ENCODE measurements at places on chromosomes 6 and 20.

- no peak for DNase-seq
Observed at GRCh38 chr6:79173378-79173777, 61.1 kb downstream of the HMGN3 start.

DNA sequence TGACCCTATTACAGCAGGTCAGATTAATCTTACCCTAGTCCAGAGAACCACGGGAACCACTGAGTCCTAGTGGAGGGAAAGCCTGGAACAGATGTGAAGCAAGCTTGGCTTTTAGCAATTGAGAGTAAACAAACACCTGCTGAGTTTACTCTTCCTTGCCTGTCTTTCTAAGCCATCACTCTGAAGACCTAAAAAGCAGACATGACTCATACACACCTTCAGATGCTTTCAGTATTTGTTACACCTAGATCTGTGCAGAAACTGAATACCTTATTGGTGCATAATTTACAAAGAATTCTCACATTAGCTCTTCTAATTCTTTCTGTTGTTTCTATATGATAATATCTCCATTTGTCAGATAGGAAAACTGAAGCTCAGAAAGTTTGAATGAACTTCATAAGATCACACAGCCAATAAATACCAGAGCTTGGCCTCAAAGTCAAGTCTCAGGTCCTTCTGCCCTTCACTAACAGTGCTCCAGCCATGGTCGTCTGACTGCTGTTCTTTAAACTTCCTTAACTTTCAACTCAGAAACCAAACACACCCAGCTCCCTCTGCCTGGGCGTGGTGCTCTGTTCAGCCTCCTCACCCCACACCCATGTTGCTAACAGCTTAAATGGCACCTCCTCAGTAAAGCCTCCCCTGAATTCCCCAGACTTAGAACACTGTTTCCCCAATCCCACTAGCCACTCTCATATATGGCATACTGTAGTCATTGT is 8.6 kb upstream of the GABBR1 start:
- no peak for DNase-seq

- DNase-seq, result no peak
Observed at GRCh38 chr6:132061381-132061780, 110.2 kb upstream of the CCN2 start.

DNA sequence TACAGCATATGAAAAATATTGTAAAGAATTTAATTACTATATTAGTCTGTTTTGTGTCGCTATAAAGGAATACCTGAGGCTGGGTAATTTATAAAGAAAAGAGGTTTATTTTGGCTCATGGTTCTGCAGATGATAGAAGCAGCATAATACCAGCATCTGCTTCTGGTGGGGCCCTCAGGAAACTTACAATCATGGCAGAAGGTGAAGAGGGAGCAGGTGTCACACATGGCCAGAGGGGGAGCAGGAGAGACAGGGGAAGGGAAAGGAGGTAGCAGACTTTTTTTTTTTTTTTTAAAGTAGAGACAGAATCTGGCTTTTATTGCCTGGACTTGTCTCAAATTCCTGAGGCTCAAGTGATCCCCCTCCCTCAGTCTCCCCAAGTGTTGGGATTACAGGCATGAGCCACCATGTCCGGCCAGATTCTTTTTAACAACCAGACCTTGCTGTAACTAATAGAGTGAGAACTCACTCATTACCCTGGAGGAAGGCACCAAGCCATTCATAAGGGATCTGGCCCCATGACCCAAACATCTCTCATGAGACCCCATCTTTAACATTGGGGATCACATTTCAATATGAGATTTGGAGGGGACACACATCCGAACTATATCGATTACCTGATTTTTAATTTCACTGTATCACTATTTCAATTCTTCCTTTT is 64.6 kb downstream of the MAN1A1 start:
- peak; percentile 10 for DNase-seq

DNA sequence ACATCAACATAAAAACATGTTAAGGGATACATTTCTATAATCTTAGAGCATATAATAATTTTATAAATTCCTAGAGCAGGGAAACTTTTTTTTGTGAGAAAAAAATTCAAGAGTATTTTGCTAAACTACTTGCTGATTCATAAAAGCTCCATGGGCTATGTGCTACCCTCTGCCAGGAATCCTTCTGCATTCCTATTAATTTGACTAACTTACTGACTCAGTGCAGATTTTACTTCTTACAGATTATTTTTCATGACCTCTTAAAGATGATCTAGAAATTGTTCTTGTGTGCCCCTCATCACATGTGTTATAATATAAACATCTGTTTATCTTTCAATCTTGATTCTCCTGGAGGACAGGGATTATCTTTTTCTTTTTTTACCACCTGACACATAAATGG is 5.7 kb downstream of the VTA1 start:
- DNase-seq, result no peak

- no peak for DNase-seq
Observed at GRCh38 chr6:41226752-41227151, 1.4 kb upstream of the TREML4 start.

GRCh38 chr6:53795702-53796450 is 1.1 kb downstream of the LRRC1 start:
- DNase-seq, result no peak

- no peak for DNase-seq
Observed at GRCh38 chr6:161549977-161550655, 276.3 kb upstream of the AGPAT4 start.

Measured in stimulated activated CD4-positive, alpha-beta T cell treated with anti-CD3 and anti-CD28 coated beads, TNF-alpha, amount 100 ng/mL, for 48 hours (primary cell).